NCI-H1092 (cell line): ENCODE measurements at places on chromosomes 13 and 19.

DNA sequence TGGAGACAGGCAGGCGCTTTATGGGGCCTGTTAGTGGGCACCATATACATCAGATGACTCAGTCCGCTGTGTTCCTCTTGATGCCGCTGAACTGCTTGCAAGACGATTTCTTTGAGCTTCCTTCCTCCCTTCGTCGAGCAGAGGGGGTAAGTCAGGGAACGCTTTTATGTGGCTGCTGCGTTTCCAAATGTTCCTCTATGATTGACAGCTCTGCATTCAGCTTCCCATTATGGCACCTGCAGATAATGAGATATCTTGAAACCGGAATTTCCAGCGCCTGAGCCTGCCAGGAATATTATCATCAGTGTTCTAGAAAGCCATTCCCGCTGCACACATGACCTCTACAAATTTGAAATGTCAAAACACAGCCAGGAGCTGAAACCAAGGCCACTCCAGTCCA, 257.0 kb downstream of the TSHZ3 start:
- no peak for DNase-seq

DNA sequence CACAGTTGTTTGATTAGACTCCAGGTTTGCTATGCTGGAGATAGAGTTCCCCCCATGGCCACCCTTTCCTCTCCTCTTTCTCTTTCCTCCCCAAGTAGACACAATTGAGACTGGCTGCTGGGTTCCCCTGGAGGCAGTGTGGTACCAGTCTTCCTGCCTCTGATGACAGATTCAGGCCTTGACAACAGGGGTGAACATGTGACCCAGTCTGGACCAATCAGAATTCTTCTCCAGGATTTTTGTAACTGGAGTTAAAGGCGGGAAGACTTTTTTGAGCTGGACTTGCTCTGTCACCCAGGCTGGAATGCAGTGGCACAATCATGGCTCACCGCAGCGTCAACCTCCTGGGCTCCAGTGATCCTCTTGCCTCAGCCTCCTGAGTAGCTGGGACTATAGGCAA, 48.7 kb downstream of the CCNE1 start:
- DNase-seq = no peak

DNA sequence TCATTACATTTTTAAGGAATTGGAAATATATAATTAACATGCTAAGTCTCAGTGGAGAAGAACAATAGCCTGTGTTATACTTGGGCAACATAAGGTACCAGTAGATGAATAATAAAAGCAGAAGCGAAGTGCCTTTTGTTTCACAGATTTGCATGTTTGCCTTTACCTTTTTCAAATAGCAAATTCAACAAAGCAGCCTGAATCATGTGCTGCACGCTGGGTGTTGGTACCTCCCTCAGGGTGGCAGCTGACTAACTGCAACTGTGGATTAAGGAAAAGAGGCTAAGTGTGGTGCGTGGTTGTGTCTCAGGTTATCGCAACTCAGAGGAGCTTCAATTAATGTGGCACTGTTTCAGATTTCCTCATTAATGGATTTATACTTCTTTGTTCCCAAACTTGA, 189.0 kb downstream of the LMO7 start:
- no peak for DNase-seq

DNA sequence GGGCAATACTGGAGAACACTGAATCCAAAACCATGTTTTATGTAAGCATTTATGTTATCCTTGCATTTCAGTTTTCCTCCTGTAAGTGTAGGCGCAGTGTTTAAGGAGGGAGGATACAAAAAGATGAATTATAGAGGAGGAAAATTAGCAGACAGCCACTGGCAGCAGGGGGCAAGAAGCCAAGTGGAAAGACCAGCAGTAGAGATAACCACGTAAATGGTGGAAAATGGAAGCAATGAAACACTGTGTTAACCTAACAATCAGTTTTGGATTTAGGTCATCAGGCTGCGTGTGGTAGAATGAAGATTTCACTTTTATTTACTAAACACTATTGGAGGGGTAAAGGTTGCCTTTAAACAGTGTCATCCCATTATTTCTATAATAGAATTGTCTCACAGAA, 447.3 kb downstream of the GPC6 start:
- no peak for DNase-seq

GRCh38 chr13:20383058-20383457, 142.6 kb downstream of the CRYL1 start:
- peak; percentile 45 for DNase-seq

DNA sequence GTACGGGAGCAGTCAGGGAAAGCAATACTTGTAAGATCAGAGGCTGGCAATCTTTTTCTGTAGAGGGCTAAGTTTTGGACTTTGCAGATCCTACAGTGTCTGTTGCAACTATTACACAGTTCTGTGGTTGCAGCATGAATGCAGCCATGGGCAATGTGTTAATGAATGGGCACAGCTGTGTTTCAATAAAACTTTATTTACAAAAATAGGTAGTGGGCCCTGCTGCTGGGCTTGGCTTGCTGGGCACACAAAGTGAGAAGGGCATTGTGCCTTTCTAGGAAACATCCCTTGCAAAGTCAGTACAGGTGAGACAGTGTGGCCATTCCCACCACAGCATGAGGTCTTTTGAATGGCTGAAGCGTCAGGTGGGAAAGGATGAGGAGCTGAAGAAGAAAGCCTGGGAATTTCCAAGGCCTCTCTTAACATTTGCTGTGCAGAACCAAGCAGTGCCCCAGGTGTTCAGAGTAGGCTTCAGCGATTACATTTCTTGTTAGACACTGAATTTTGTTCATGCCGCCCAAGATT, 9.1 kb downstream of the KL start:
- no peak for DNase-seq

DNA sequence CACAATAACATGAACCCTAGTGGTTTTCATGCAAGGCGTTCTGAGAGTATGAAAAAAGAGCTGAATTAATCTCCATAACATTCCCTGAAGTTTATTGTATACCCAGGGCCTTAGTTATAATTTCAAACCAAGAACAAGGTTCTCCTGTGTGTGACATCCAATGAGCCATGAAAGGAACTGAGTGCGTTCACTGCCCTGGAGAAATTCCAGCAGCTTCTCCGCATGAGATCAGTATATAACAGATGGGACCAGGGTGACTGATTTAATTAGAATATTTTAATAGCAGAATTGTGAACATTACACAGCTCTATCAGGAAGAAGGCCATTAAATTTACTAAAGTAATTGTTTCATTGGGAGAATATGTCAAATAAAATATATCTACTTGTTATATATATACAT, 1190.5 kb upstream of the SLC10A2 start:
- DNase-seq = no peak

GRCh38 chr13:81138353-81138980, 797.5 kb upstream of the SPRY2 start:
- no peak for DNase-seq

DNA sequence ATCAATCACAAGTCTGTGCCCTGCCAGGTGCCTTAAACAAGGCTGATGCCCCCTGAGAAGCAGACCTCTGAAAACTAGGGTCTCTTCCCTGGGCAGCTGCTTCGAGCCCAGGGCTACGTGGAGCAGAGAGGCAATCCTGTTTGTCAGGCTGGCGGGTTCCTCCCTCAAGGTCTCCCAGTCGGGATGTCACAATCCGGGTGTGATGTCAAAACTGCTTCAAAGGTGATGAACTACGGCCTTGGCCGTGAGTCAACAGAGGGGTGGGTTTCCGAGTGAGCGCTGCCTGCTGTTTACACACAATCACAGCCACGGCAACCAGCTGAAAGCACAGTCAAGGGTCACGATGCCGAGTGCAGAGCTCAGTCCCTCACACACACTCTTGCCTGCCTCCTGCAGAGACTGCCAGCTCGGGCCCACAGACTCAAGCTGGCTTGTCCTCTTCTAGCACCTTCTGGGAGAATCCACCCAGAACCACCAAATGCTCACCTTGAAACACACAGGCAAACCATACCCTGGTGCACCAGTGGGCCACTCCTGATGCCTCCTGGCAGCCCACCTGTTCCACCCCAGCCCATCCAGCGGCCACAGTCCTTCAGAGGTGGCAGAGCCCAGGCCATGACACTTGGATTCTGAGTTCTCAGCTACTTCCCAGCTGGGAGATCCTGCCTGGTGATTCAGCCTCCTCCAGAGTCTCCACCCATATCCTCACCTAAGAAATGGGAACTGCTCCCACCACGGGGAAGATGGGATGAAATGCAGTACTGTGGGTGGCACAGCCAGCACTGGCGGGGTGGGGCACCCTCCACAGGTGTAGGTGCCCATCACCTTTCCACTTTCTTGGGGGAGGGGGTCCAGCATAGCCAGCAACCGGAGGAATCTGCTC, 6.8 kb downstream of the ELL start:
- DNase-seq = peak; percentile 59

DNA sequence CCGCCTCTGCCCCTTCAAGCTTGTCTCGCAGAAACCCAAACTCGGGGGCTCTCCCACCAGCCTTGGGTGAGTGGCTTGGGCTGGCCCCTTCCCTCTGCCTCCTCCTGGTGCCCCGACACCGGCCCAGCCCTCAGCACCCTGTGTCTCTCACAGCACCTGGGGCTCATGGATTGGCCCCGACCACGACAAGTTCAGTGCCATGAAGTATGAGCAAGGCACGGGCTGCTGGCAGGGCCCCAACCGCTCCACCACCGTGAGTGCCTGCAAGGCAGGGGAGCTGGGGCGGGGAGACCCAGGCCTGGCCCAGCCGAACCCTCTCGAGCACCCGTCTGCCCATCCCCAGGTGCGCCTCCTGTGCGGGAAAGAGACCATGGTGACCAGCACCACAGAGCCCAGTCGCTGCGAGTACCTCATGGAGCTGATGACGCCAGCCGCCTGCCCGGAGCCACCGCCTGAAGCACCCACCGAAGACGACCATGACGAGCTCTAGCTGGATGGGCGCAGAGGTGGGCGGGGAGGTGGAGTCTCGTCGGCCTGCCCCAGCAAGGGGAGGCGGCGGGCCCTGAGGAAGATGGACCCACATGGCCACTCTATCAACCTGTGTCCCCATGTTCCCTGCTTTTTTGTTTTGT, 13.6 kb downstream of the PRKCSH start:
- no peak for DNase-seq

- DNase-seq = no peak
Observed at GRCh38 chr19:3366753-3367627, 607 bp downstream of the NFIC start.

DNA sequence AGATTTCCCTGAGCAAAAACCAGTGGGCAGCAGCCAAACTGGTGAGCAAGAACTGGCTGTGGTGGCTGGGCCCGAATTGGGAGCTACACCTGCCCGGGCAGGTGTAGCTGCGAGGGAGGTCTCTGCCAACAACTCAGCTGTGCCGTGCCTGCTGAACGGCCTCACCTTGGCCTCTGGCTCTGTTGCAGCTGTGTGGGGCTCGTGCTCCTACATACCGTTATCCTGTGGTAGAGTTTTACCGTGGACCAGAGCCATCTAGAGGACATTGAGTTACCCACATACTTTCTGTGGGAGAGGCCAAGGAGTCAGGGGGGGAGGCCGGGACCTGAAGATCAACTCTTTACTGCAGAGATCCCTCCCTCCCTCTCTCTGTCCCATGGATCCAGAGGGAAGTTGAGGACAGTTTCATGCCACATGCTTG, 113.2 kb downstream of the TM9SF2 start:
- no peak for DNase-seq

- no peak for DNase-seq
Observed at GRCh38 chr19:47229676-47230053, 1.3 kb downstream of the BBC3 start.

GRCh38 chr13:35231426-35231825, 245.1 kb downstream of the MAB21L1 start:
- DNase-seq = no peak

DNA sequence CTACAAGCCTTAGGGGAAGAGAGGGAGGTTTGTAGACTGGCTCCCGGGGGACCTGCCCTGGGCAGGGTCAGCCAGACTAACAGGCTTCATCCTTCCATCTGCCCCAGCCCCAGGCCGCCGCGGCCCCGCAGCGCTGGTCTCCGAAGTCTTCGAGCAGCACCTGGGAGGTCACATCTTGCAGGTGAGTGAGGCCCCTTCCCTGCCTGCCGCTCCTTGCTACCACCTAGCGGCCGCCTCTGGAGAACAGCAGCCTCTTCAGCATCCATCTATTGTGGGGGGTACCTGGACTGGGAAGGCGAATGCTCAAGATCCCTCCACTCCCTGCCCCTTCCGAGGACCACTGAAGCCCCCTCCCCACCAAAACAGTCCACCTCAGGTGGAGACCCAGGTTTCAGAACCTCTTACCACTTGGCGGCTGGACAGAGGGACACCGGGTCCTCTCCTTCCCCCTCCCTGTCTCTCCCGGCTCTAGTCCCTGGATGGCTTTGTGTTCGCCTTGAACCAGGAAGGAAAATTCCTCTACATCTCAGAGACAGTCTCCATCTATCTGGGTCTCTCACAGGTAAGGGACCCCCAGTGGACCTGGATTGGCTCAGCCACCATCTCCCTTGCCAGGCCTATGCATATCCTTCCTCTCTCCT, 12.7 kb downstream of the NPAS1 start:
- DNase-seq = no peak

DNA sequence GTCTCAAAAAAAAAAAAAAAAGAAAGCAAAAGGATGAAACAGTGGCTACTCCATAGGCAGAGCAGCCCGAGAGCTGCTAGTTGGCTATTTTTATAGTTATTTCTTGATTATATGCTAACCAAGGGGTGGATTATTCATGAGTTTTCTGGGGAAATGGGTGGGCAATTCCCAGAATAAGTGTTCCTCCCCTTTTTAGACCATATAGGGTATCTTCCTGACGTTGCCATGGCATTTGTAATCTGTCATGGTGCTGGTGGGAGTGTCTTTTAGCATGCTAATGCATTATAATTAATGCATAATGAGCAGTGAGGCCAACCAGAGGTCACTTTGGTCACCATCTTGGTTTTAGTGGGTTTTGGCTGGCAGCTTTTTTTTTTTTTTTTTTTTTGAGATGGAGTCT, 25.4 kb upstream of the OR10H1 start:
- DNase-seq = no peak

- no peak for DNase-seq
Observed at GRCh38 chr19:50356691-50357177, 8.7 kb downstream of the NAPSA start.

DNA sequence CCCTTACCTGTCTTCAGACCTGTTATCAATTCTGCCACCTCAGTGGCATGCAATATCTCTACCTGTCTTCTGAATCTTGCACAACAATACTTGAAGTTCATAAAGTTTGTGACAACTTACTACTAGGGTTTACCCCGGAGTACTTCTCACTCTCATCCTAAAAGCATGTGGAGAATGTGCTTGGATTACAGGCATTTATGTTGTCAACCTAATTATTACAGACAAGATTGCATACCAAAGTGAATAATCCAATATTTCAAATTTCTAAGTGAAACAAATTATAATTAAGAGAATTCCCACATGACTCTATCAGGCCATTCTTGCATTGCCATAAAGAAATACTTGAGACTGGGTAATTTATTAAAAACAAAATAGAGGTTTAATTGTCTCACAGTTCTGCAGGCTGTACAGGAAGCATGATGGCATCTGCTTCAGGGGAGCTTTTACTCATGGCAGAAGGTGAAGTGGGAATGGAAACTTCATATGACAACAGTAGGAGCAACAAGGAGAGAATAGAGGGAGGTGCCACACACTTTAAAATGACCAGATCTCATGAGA, 661.0 kb upstream of the SPRY2 start:
- no peak for DNase-seq

DNA sequence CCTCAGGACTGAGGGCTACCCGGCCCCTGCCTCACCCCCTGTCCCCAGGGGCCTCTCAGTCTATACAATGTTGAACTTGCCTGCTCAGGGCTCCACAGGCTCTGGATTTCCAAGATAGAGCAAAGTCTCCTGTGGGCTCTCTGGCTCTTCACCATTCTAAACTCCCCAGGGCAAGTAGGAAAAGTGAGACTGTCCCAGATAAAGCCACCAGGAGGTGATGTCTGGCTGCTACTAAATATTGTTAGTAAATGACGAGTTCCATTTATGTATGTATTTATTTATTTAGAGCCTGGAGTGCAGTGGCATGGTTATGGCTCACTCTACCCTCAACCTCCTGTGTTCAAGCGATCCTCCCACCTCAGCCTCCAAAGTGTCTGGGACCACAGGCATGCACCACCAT, 73.6 kb upstream of the SIAH3 start:
- no peak for DNase-seq
